Activated T-helper 2 cell treated with anti-CD3 and anti-CD28 coated beads, Interferon-gamma antibody, Interleukin-2, Interleukin-4, amounts not matched to agents 10 μg/mL and 5 μg/mL and 100 μg/mL, durations not matched to agents 14 hours and 24 hours and 36 hours (primary cell): ENCODE measurements at places on chromosomes 7 and 10.

DNA sequence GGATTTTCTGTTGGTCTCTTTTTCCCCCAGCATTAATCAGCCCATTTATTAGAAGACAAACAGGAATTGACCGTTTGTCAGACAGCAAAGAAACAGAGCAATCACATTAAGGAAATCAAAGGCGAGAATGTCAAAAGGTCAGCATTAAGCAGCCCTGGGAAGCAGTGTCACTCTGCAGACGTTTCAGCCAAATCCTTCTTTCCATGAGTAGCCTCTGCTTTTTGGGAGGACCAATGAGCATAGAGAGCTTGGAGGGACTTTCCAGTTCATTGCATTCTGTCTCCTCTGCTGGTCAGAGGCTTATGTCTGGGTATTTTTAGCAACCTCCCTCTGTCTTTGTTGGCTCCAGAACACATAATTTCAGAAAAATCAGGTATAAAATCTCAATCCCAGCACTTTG lies 481.4 kb downstream of the GALNT17 start:
- no peak overlapping the region for H3K4me3 ChIP-seq
- no peak for DNase-seq
- H3K4me1 ChIP-seq, result no peaks in the 10 kb centered on the region
- H3K36me3 ChIP-seq, result no peaks in the 10 kb centered on the region
- H3K27me3 ChIP-seq, result no peaks in the 10 kb centered on the region

- H3K27me3 ChIP-seq, result peaks cover 7% of the 10 kb centered on the region
- H3K27ac ChIP-seq, result no peak overlapping the region
- H3K36me3 ChIP-seq, result no peaks in the 10 kb centered on the region
- no peaks in the 10 kb centered on the region for H3K4me1 ChIP-seq
- no peak overlapping the region for H3K4me3 ChIP-seq
These were observed 9.7 kb downstream of the ABLIM1 start for GRCh38 chr10:114648368-114648767.

GRCh38 chr7:48250441-48250951 lies 79.2 kb downstream of the ABCA13 start:
- DNase-seq, result no peak
- no peak overlapping the region for H3K4me3 ChIP-seq
- peaks cover 6% of the 10 kb centered on the region for H3K27me3 ChIP-seq
- H3K4me1 ChIP-seq, result peaks cover 25% of the 10 kb centered on the region

DNA sequence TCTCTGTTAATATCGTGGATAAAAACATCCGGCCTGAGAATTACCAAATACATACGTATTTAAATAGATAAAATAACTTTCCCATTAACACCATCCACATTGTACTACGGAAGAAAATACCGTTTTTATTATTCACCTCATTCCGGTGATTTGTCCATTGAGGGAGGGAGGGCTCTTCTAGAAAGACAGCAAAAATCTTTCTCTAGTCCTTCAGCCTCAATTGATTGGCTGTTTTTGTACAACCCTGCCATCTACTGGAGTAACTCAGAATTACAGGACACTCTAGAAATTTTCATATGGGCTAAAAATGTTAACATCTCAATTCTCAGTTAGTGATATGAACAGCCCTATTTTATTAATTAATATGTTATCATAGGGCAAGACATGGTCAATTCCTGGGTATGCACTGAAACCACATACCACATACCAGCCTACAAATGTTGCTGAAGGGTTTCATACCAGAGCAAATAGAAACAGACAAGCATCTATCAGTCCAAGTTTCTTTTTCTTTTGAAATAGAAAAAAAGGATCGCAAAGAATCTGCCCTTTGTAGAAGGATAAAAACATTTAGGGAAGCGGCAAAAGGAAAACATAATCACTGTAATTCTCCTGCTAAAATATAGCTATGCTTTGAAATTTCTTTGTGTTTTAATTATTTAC lies 55.8 kb upstream of the CDCA7L start:
- DNase-seq, result no peak
- H3K27ac ChIP-seq, result no peak overlapping the region
- H3K4me1 ChIP-seq, result peaks cover 6% of the 10 kb centered on the region
- H3K4me3 ChIP-seq, result no peak overlapping the region

- H3K27me3 ChIP-seq, result peaks cover 2% of the 10 kb centered on the region
- no peaks in the 10 kb centered on the region for H3K36me3 ChIP-seq
- no peak overlapping the region for H3K27ac ChIP-seq
- H3K4me1 ChIP-seq, result peaks cover 6% of the 10 kb centered on the region
These were observed 17.6 kb upstream of the VSIR start for GRCh38 chr10:71790749-71791440.

- DNase-seq, result no peak
- H3K27me3 ChIP-seq, result peaks cover 19% of the 10 kb centered on the region
- peaks cover 36% of the 10 kb centered on the region for H3K36me3 ChIP-seq
- peak overlapping the region; percentile 37 for H3K27ac ChIP-seq
- peak overlapping the region; percentile 0 for H3K4me3 ChIP-seq
These were observed 63.6 kb downstream of the ANKRD7 start for GRCh38 chr7:118288098-118288497.

DNA sequence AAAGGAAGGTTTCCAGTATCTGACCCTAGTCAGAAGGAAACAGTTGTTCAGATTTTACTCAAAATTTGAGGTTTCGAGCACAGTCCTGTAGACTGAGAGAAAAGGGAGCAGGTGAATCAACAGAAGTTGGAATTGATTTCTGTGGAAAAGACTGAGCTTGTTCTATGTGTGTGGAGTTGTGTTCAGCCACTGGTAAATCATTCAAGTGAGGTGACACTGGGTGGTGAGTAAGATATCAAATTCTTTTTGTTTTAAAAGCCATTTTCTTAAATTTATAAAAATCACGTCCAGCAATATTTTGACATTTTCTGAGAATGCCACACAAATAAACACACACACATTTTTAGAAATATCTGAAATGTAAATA lies 165.1 kb downstream of the HGF start:
- DNase-seq, result no peak
- no peak overlapping the region for H3K27ac ChIP-seq
- no peaks in the 10 kb centered on the region for H3K27me3 ChIP-seq
- H3K4me1 ChIP-seq, result no peaks in the 10 kb centered on the region
- H3K36me3 ChIP-seq, result no peaks in the 10 kb centered on the region

DNA sequence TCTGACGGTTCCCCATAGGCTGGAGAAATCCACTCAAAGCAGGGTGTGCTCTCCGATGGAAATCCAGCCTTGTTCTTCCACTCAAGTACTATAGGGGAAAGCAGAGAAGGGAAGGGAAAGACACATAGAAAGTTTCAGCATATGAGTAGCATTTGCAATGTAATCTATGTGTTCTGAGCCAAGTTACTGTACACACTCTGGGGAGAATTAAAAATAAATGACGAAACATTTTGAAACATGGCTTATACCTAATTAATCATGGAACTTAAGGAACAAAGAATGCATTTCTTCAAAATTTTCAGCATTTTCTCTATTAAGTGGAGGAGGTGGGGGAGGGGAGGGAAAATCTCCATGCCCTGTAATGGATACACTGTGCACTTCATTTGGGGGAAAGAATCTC lies 198.1 kb upstream of the HABP2 start:
- no peak overlapping the region for H3K4me3 ChIP-seq
- no peak overlapping the region for H3K27ac ChIP-seq
- no peak for DNase-seq
- no peaks in the 10 kb centered on the region for H3K36me3 ChIP-seq
- H3K27me3 ChIP-seq, result no peaks in the 10 kb centered on the region
- no peaks in the 10 kb centered on the region for H3K4me1 ChIP-seq

GRCh38 chr10:129946859-129947258 lies 17.2 kb downstream of the EBF3 start:
- H3K27ac ChIP-seq, result no peak overlapping the region
- no peaks in the 10 kb centered on the region for H3K36me3 ChIP-seq
- DNase-seq, result no peak
- no peak overlapping the region for H3K4me3 ChIP-seq
- H3K27me3 ChIP-seq, result peaks cover 13% of the 10 kb centered on the region
